NCI-H187 treated with DMSO at 0.1 percent for 48 hours (cell line): ENCODE measurements at places on chromosomes 5 and 9.

DNA sequence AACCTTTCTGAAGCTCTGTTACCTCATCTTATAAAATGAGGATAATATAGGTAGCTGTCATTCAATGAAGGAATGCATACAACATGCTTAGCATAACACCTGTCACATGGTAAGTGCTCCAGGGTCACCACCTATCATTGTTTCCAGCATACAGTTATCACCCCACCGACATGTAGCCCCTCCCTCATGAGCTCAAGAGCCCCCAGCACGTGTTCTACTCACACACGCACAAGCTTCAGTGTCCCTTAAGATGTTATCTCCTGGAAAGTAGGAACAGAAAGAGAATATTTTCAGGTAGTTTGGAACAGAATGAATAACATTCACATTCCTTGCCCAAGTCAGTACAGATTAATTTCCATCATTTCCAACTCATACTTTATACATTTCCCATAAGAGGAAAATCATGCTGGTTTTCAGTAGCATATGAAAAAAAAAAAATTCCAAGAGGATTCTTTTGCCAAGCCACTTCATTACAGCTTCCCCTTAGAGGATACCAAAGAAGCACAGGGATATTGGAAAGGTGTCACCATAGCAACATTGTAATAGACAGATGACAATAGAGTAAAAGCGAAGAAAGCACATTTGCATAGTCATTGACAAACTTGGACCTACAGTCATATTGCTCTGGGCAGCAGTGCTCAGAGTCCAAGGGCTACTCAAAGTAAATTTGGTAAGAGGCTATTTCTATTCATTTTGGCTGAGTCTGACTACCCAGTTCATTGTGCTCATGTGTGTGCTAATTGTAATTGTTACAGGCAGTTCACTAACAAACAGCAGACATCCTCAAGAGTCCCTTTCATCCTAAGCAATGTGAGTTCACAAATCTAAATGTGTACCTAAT is 1.5 kb upstream of the MOB3B start:
- no peak for DNase-seq

GRCh38 chr9:114908104-114908622 is 22.2 kb downstream of the TNFSF8 start:
- DNase-seq, result peak; percentile 73

GRCh38 chr5:135871268-135871915 is 24.2 kb downstream of the IL9 start:
- no peak for DNase-seq

DNA sequence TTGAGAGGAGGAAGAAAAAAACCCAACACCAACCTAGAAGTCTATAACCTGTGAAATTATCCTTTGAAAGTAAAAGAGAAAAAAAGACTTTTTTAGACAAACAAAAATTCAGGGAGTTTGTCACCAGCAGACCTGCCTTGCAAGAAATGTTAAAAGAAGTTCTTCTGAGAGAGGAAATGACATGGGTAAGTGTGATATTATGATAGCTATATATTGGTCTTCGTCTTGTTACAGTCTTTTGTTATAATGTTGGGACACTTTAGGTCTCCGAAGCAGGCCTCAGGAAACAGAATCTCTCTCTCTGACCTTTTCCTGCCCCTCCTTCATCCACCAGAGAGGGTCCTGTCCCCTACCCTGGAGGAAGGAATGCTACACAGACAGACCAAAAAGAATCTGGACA is 16.6 kb upstream of the MLANA start:
- no peak for DNase-seq

DNA sequence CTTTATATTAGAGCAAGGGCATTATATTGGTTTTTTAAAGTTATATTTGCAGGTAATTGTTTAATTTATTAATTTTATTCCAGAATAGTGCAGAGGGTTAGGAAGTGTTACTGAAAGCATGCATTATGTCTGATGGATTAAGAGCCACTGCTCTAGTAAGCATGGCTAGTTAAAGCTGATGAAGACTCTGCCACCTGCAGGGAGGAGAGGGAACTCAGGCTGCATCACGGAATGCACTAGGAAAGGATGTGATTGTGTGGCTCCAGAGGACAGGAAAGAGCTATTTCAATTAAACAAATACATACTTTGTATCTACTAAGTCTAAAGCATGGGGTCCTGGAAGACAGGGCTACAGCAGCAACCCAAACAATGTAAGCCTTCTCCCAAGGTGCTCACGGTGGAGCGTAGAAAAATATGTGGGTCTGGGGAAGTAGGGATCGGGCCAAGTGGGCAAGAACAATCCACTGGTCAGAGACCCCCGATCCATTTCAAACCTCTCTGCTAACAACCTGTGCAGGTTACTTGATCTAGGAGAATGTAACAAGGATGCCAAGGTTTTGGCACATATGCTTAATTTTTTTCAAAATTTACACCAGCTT is 15.3 kb upstream of the GRXCR2 start:
- no peak for DNase-seq

GRCh38 chr5:83683836-83684235 is 36.8 kb downstream of the HAPLN1 start:
- no peak for DNase-seq

GRCh38 chr5:53446908-53447307 is 33.5 kb upstream of the FST start:
- no peak for DNase-seq

DNA sequence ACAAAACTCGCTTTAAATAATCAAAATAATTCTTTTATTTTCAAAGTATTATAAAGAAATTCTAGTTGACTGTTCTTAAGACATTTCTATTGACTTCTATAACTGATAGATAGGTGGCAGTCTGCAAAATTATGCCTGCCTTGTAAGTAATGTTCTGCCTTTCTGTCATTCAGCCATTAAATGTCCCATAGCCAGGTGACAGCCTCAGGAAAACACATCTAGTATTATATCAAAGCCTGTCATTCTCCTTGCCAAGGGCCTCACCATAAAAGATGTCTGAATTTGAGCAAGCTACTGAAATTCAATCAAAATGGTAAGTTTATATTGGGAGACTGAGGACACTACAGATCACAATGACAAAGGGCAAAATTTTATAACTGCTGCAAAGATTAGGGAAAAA is 170.4 kb upstream of the COX7C start:
- no peak for DNase-seq

DNA sequence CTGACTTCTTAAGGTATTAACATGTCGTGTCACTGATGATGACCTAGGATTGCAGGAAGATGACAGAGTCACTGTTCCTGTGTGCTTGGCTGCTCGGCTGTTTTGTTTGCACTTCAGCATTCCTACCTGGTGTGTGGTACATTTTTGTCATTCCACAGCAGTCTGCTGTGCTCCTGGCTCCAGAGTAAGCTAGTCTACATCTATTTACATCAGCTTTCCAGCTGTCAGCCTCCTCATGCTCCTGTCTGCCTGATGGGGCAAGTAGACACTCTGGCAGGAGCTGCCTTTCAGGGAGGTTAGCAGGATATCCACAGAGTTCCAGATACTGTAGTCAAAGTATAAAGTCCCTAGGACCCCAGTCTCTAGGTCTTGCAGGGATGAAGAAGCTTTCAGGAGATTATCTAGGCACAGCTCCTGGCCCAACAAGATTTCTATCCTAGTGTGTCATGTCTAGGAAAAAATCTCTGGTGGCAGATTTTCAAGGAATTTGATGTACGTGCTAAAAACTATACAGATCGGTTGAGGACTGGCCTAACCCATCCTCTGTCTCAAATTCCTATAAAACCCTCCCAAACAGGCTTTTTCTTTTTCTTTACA is 28.4 kb downstream of the RUSC2 start:
- no peak for DNase-seq
